ENCODE measurements at places on chromosomes 7 and 10.

- no peak for DNase-seq
Measured at GRCh38 chr10:122075171-122075570, 86.2 kb downstream of the TACC2 start.

- no peak for DNase-seq
Measured at GRCh38 chr10:113176652-113177155, 226.7 kb downstream of the TCF7L2 start.

DNA sequence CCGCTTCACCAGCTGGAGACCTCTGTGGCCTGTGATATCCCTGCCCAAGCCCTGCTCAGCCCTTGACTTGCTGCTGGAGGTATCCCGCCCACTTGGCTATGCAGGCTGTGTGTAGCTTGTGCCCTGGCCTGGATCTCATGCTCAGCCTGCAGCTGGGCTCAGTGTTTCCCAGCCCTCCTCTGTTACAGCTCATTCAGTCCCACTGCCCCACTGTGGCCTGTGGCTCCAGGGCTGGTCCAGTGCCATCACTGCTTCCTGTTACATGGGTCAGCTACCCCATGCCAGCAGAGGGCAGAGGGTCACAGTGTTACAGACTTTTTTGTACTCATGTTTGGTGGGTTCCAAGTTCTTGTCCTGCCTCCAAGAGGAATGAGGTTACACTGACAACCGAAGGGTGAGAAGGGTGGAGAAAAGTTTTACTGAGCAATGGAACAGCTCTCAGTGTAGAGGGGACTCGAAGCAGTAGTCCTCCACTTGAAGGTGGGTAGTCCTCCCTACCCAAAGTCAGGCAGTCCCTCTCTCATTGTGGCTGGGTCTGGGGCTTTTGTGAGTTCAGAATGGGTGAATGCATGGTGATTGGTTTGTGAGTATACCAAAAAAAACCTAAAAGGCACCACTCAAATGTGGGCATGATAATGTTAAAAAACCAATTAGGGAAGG lies 100.4 kb downstream of the ANKRD7 start:
- no peak for DNase-seq

DNA sequence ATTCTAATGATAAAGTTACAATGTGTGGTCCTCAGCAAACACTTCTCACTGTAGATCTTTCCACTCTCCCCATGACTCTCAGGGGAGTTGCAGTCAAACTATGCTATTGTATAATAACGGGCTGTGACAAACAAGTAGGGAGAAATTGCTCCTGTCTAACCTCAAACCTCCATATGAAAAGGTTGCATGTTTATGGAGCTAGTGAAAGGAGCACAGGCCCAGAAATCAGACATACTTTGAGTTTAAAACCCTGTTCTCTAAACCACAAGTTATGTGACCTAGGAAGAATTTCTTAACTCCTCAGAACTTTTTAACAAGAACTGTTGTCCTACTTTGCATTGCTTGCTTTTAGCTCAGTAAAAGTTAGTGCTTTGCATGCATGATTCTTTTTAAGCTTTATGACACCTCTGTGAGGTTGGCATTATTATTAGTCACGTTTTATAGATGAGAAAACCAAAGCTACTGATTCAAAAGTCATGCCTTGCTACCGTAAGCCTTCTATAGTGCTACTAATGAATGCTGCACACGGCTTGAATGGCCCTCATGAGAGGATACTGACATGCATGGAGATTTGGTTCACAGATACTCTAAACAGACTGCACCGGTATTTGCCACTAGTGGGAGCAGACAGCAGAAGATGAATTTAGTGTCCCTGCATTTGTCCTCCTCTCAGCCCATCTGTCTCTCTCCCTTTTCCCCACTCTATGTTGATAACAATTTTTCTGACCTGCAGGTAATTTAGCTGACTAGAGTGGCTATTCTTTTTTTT lies 129.5 kb upstream of the PCGF5 start:
- no peak for DNase-seq

DNA sequence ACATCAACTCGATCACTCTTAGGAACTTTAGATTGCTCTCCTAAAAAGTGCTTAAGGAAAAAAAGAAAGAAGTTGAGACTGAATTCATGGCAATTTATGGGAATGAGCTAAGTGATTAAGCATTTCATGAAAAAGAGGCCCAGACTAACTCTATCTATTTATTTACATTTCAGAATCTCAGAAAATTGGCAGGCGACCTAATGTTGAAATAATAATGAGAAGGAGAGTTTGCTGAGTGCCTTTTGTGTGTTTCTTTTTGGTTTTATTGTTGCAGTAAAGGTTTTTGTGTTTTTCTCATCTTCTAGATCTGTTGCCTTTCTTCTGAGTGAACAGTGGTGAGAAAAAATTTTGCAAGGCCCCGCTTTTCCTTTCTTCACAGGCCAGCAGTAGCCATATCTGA lies 3.8 kb downstream of the GRK5 start:
- DNase-seq, result no peak

DNA sequence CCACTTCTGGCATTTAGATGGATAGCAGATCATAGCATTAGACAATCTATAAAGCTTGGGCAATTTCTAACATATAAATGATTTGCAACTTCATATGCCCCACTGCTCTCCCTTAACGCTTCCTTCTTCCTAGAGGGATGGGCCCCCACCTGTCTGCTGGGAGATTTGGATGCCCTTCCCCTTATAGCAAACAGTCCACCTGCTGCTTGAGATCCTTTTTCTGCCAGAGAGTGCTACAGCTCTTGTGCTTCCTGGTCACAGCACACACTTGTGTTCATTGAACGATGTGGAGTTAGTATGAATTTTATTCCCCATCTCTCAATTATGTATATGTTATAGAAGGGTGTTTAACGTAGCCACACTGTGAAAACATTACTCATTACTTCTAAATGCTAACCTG lies 10.4 kb upstream of the PCGF5 start:
- DNase-seq, result no peak

DNA sequence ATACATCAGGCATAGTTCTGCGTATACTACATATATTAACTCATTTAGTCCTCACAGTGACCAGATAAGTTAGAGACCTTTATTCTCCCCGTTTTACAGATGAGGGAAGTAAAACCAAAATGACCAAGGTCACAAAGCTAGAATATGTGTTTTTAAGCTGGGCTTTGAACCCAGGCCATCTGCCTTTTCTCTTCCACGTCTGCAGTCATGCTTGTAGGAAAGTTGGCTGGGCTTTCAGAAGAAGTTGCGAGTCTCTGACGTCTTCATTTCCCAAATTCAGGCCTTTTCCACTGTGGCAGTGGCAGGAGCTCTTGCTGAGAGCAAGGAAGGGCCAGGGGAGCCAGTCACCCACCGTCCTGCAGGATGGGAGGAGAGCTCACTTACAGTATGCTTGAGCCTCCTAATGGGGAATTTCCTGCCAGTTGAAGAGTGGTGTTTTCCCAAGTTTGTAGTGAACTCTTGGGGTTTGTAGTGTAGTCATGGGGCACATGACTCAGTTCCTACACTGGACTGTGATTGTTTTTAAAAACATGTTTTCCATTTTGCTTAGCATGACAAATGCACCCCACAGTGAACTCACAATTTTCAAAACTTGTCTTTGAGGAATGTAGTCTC lies 34.2 kb downstream of the CYP17A1 start:
- DNase-seq, result no peak

GRCh38 chr10:54940418-54940817 lies 139.4 kb upstream of the PCDH15 start:
- DNase-seq, result no peak

- no peak for DNase-seq
Measured at GRCh38 chr7:77335581-77335980, 80.6 kb downstream of the GSAP start.

Data from stimulated activated CD4-positive, alpha-beta T cell treated with anti-CD3 and anti-CD28 coated beads, Interleukin-1b, Interleukin-23, amount 100 ng/mL, for 24 hours (primary cell).